Activated naive CD4-positive, alpha-beta T cell treated with anti-CD3 and anti-CD28 coated beads, Interleukin-2, amount 10 ng/mL, durations not matched to agents 7 days and 5 days (primary cell): ENCODE measurements at places on chromosomes 5 and 9.

- no peak for DNase-seq
- H3K4me3 ChIP-seq, result no peak overlapping the region
- H3K27me3 ChIP-seq, result peaks cover 14% of the 10 kb centered on the region
- no peak overlapping the region for H3K27ac ChIP-seq
Measured at GRCh38 chr5:148941810-148942209, 115.4 kb downstream of the ADRB2 start.

GRCh38 chr5:109016300-109016699 is 268.6 kb downstream of the FER start:
- no peak overlapping the region for H3K27ac ChIP-seq
- H3K27me3 ChIP-seq, result no peaks in the 10 kb centered on the region
- H3K4me1 ChIP-seq, result peaks cover 3% of the 10 kb centered on the region
- no peak overlapping the region for H3K4me3 ChIP-seq

- H3K36me3 ChIP-seq, result no peaks in the 10 kb centered on the region
- no peaks in the 10 kb centered on the region for H3K4me1 ChIP-seq
- no peak for DNase-seq
- H3K4me3 ChIP-seq, result no peak overlapping the region
- H3K27ac ChIP-seq, result no peak overlapping the region
- no peaks in the 10 kb centered on the region for H3K27me3 ChIP-seq
Measured at GRCh38 chr5:124865603-124866354, 119.3 kb upstream of the ZNF608 start.

GRCh38 chr9:132931178-132931735 is 13.2 kb downstream of the TSC1 start:
- H3K4me1 ChIP-seq, result no peaks in the 10 kb centered on the region
- H3K27me3 ChIP-seq, result no peaks in the 10 kb centered on the region
- H3K4me3 ChIP-seq, result no peak overlapping the region
- peaks cover 27% of the 10 kb centered on the region for H3K36me3 ChIP-seq

GRCh38 chr5:59038798-59039295 is 456.0 kb downstream of the RAB3C start:
- H3K36me3 ChIP-seq, result peaks cover 43% of the 10 kb centered on the region
- peaks cover 49% of the 10 kb centered on the region for H3K4me1 ChIP-seq
- H3K4me3 ChIP-seq, result peak overlapping the region; percentile 89
- no peak for DNase-seq
- peak overlapping the region; percentile 99 for H3K27ac ChIP-seq
